NB4 (cell line): ENCODE measurements at places on chromosomes 5 and 9.

GRCh38 chr9:107739601-107740082, 250.1 kb upstream of the KLF4 start:
- DNase-seq: no peak

DNA sequence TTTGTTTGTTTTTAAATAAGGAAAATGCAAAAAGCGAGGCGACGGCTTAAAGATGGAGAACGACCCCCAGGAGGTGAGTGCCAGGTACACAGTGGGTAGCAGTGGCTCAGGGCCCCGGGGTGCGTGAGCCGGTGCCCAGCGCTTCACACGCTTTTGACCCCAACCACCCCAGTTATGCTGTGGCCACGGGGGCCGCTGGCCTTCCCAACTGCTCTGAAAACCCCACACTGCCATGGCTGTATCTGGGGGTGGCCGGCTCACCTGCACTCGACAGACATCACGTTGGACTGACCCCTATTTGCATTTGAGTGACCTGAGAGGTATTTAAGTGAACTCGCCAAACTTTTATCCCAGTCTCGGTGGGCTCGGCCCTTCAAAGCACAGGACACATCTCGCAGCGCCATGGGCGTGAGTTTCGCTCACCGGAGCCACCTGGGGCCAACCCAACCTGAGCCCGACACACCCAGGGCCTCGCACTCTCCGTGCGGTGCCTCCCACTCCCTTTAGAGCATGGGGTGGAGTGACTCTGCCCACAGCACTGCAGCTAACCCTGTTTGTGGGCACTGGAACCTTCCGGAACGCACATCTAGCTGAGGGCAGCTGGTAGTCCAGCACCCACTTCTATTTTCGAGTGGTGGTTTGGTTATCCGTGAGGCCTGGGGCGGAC, 13.7 kb upstream of the AJM1 start:
- DNase-seq: no peak

- DNase-seq: no peak
Observed at GRCh38 chr9:128999581-129000206, 28.4 kb downstream of the SH3GLB2 start.

DNA sequence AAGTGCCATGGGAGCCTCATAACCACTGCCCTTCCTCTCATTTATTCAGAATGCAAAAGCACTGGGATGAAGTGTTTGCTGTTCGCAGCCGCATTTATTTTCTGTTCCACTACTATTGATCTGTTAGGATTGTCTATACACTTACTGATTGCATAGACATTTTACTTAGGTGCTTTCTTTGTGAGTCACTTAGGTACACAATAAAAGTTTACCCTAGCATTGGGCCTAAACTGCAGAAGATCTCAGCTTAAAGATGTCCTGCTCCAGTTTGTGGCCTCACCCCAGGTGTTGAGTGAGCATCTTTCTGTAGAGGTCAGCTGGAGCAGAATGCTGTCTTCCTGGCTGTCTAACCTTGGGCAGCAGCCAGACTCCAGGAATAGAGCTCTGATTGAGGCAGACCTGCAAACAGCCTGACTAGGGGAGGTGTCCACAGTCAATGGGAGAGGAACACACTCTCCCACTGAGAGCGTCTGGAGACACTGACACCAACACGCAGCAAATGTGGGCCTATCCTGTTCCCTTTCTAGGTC, 54.0 kb downstream of the GPR21 start:
- no peak for DNase-seq

- no peak for DNase-seq
Observed at GRCh38 chr9:133505901-133506652, 18.7 kb downstream of the MYMK start.

GRCh38 chr5:400282-401145, 42.5 kb upstream of the EXOC3 start:
- DNase-seq: peak; percentile 48
